ENCODE measurements at places on chromosomes 6 and 20. TPM values are rescaled to one million over a fixed set of nuclear protein-coding genes. Genes with fewer than 3 reads are reported as not detected.

TUBB2B gene
- polyA plus RNA-seq: 0.18 TPM

CDKN1A gene
- polyA plus RNA-seq: 0.08 TPM

GLP1R gene
- polyA plus RNA-seq: not detected

C4A gene
- not detected for polyA plus RNA-seq

CTCFL gene
- polyA plus RNA-seq: not detected

FBXL4 gene
- polyA plus RNA-seq: 9.2 TPM

ARMH2 gene
- not detected for polyA plus RNA-seq

SUN5 gene
- not detected for polyA plus RNA-seq

MAP7 gene
- polyA plus RNA-seq: 0.17 TPM

BPIFA1 gene
- not detected for polyA plus RNA-seq

TRIM10 gene
- not detected for polyA plus RNA-seq

TAAR2 gene
- polyA plus RNA-seq: not detected

MBOAT1 gene
- polyA plus RNA-seq: 1.0 TPM
